ENCODE measurements at places on chromosomes 5 and 9. TPM values are rescaled to one million over a fixed set of nuclear protein-coding genes. Genes with fewer than 3 reads are reported as not detected.

DNA sequence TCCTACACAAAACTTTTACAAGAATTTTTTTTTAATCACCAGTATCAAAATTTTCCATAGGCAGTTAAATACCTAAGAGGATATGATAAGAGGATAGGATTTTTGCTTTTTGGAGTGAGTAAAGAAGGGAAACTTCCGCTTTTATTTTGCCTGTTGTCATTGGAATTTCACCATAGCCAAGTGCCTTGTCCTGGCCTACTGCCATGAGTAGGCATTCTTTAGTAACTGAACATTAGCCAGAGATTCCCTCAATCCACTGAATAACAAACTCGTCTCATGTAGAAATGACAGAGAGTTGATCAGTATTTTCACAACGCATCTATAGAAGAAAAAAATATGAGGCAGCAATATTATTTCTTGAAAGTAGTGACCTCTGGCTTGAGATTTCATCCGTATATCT is 289.6 kb upstream of the ADAMTSL1 start:
- DNase-seq: no peak

- DNase-seq: no peak
Observed at GRCh38 chr9:82153032-82153431, 164.5 kb downstream of the SPATA31D1 start.

- DNase-seq: no peak
Observed at GRCh38 chr9:83491995-83492394, 46.2 kb downstream of the FRMD3 start.

DNA sequence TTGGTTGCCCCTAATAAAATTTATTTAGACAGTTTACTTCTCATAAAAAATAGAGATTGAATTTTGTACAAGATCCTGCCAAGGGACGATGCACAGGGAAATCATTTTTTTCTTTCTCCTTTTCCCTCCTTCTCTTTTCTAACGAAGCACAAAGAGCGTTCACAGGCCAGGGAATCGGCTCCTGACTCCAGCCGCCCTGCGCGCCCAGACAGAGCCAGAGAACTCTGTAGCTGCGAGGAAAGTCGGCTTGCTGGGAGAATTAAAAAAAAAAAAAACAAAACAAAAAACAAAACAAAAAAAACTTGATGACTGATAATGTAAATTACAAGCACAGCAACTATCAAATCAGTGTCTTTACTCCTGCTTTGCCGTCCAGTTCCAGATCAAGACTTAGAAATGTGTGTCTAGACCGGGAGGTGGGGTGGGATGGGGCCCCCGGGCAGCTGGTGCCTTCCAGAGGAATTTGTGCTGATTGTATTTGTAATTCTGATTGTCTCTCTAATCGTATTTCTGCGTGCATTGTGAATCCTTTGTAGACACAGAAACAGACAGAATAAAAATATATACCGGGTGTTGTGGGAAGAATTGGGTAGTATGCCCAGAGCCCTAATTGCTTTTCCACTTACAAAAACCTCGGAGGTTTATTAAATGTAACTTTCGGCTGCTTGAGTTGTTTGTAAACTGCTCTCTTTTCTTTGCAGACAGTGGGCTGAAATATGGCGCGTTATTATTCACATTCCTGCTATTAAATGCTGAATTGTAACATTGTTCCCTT is 3.6 kb upstream of the OTP start:
- no peak for DNase-seq

DNA sequence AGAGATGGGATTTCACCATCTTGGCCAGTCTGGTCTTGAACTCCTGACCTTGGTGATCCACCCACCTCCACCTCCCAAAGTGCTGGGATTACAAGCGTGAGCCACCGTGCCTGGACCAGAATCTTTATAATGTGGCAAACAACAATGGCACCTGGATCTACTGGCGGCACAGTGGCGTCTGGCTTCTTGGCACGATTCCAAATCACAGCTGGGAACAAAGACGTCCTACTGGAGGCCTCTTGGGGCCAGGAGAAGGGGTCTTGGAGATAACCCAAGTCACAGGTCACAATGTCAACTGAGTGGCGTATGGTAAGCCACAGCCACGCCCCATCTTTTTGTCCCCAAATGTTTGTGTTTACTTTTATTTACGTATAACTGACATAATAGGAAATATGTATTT is 77.8 kb upstream of the RAPGEF1 start:
- peak; percentile 2 for DNase-seq

DNA sequence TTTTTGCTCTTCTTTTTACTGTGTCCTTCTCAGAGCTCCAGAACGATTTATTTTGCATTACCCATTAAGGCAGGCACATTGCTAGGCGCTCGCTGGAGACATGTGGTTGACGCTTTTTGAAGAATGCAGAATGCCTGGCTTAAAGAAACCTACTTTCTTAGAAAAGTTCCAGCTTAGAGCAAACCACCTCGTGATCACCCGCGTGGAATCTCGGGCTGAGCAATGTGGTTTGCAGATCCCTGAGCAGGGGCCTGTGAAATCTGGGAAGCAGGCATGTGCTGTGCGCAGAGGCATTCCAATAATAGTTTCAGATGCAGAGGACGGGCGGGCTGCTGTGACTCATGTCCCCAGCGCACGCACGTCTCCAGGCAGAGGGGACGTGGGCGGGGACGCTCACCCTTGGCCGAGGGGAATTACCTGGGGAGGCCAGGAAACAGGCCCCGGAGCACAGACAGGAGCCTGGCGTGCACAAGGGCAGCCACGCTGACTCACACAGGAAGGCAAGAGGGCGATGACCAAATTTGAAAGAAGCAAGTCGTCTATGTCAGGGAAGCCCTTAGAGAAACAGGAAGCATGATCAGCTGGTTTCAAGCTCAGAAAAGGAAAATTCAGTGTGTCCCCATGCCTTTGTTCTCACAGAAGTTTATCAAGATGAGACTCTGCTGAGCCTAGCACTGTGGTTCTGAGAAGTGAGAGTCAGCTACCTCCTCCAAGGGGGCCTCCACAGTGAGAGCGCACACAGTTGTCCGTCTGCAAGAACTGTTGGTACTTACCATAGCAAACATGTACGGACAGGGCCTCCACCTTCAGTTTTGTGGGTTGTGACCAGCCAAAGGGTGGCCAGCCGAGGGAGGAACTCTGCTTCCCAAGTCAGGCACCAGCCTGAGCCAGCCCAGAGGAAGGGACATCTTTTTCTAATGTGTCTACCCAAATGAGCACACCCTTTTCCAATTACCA is 218.6 kb downstream of the PIK3R1 start:
- DNase-seq: no peak

DNA sequence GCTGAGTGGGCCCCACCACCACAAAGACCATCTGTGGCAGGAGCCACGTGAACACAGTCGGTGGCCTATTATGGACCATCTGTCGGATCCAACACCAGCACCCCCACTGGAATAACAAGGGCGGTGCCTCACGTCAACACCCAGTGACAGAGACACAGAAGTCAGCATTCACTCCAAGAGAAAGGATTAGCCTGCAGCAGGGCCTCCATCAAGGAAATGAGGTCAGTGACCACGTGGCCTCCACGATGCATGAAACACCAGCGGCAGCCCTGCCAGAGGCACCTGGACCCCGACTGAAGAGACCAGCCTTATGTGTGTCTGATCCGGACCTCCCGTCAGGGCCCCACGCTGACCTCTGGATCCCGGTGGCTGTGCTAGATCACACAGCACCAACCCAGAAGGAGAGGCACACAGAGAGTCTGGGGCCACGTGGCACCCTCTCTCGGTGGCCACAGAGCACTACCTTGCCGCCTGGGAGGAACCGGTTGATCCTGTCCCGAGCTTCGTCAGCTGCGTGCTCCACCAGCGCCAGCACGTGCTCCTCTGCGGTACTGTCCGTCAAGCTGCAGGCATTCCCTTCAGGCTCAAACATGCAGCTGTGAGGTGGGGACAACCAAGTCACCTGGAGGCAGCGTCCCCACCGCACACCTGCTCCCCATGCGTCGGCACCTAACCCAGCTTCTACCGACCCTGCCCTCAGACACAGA is 9.0 kb downstream of the BRD9 start:
- DNase-seq: no peak

Gene WWC1
- total RNA-seq: 21.0 TPM

DNA sequence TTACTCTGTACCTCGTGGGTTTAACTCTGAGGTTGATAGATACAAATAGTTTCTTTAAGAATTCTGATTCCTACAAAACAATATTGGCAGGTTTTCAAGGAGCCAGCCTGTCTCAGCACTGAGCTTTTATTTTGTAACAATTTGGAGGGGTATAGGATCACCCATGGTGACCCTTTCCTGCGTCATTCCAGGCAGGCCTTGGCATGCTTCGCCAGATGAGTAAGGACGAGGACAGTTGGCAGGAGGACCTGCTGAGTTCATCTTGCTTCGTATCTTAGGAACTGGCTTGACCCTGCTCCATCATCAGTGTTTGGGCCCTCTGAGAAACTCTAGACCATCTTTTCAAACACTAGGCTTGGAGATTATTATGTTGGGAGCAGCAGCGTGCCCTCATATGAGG is 17.9 kb downstream of the ZNF462 start:
- DNase-seq: no peak

GRCh38 chr5:18023986-18024385 is 389.7 kb downstream of the TAF11L14 start:
- no peak for DNase-seq

- no peak for DNase-seq
Observed at GRCh38 chr5:142474431-142475094, 149.7 kb upstream of the SPRY4 start.

Gene EQTN
- total RNA-seq: not detected

DNA sequence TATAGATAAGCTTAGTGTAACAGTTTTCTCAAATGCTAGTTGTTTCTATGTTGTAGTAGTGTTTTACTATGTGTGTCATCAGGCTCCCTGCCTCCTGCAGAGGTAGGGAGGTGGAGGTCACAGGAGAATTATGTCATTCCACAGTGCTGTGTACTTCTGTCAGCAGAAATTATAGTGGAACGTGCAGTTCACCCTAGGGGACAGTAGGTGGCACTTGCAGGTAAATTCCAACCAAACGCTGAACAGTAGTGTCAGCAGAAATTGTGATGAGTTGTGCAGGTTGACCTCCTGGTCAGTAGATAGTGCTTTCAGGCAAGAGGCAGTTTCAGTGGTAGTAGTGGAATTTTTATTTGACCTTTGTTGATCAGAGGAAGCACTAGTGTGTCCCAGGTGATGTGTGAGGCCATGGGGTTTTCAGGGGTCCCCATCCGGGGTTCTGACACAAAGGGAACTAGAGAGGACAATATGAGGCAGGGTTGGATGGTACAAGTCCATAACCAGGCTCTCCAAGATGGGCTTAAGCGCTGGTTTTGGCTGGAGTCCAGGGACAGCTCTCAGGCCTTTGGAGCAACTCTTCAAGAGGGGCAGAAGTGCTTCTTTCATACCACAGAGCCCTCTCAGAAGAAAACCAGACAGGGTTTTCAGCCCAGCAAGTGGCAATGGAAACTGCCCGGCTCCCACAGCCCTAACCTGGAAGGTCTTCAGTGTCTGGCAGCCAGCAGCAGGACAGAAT is 402.9 kb downstream of the CYLC2 start:
- DNase-seq: peak; percentile 62

Gene SMIM33
- total RNA-seq: not detected

GRCh38 chr9:3012842-3013241 is 168.9 kb upstream of the PUM3 start:
- DNase-seq: no peak

- no peak for DNase-seq
Observed at GRCh38 chr5:1500411-1501091, 23.2 kb downstream of the LPCAT1 start.

Gene DMGDH
- not detected for total RNA-seq

GRCh38 chr5:14730466-14730865 is 65.9 kb downstream of the OTULIN start:
- no peak for DNase-seq

DNA sequence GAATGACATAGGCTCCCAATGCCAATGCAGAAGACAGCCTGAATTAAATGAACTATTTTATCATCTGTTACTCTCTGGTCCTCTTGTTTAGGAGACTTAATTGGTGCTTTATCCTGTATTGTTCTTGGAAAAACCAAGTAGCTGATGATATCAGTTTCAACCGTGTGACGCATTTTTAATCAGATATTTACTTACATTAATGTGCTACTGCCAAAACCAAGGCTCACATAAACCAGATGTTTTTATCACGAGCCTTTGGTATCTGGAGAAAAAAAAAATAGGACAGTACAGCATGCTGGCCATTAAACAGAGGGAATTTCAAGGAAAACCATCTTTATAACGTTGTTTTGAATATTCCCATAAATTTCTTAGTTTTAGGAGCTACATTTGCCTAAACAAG is 90.1 kb downstream of the ICE1 start:
- DNase-seq: no peak

GRCh38 chr5:163885117-163885516 is 379.7 kb downstream of the MAT2B start:
- DNase-seq: no peak

- DNase-seq: no peak
Observed at GRCh38 chr5:160500786-160501779, 79.4 kb downstream of the PTTG1 start.

DNA sequence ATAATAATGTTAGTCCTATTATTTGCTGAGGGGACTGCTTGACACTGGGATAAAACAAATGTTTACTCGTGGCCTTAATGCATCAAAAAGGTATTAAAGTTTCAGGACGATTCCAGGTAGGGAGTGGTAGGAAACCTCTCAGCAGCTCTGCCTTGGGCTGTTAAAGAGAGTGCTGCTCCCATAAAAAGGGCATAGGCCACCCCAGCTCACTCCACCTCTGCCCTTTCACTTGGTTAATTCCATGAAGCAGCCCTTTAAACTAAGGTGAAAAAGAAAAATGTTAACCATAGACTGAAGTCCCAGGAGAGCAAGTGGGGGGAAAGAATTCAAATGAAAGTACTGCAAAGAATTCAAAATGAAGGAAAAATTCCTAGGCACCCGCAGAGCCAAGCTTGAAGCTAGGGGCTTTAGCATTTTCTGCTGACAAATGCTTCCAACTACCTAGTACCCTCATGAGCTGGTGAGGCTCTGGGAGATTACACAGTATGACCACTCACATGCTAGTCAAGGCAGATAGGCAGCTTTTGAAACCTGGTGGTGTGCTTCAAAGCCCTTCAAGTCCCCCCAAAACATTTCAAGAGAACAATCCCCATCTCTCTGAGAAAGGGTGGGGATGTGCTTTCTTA is 8.5 kb downstream of the KLF9 start:
- DNase-seq: no peak

Gene GLRA1
- not detected for total RNA-seq

Gene SLC1A1
- 0.10 TPM for total RNA-seq

GRCh38 chr5:15014809-15015208 is 143.2 kb upstream of the ANKH start:
- no peak for DNase-seq

- no peak for DNase-seq
Observed at GRCh38 chr5:54590824-54591223, 73.3 kb downstream of the SNX18 start.

Data from NCI-H460 (cell line).